ENCODE measurements at places on chromosomes 12 and 14.

DNA sequence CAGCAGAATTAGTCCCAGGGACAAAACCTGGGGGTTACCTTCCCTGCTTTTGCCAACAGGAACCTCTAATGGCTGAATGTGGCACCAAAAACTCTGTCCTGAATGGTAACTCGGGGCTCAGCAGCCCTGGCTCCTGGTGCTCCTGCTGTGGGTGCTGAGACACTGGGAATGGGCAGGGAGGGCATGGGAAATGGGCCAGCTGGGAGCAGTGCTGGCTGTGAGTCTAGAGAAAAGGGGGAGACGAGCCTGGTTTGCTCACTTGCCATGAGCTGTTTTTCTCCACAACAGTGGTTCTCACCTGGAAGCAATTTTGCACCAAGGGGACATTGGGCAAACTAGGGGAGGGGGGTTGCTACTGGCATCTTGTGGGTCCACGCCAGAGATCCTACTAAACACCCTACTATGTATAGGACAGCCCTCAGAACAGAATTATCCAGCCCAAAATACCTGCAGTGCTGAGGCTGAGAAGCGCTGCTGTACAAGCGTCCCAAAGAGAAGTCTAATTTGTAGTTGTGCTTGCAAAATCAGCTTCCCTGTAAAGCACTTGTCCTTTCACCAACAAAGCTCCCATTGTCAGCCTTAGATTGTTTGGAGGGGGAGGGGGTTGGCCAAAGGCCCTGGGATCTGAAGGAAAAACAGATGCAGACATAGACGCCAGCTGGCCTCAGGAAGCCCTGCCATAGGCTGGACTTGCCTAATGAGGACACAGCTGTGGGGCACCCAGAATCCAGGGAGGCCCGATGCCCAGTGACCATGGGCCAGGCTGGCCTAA, 3.6 kb downstream of the LRRC74A start:
- no peak for DNase-seq

DNA sequence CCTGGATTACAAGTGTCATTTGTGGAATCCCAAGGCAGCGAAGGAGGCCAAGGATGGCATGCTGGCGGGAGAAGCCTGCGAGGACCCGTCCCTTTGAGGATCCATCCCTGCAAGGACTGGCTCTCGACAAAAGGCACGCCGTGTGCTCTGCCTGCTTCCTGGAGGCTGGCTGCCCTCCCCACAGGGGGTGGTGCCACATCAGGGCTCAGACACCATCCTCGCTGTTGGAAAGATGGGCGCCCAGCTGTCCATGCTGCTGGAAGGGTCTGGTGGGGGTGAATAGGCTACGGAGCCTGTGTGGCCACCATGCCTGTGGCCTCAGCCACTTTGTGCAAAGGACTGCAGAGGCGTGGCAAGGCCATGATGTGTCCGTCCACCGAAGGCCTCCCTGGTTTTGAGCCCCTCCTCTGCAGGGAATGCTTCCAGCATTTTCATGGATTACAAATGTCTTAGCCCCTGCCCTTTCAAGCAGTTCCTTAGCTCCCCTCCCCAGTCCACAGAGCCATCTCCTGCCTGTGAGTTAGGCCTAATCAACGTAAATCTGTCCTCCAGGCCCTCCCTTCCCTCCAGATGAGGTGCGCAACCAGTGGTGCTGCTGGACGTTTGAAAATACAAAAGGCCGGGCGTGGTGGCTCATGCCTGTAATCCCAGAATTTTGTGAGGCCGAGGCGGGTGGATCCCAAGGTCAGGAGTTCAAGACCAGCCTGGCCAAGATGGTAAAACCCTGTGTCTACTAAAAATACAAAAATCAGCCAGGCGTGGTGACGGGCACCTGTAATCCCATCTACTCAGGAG, 22.1 kb downstream of the ZBTB42 start:
- no peak for DNase-seq

GRCh38 chr12:19614601-19615383, 175.5 kb downstream of the AEBP2 start:
- no peak for DNase-seq

DNA sequence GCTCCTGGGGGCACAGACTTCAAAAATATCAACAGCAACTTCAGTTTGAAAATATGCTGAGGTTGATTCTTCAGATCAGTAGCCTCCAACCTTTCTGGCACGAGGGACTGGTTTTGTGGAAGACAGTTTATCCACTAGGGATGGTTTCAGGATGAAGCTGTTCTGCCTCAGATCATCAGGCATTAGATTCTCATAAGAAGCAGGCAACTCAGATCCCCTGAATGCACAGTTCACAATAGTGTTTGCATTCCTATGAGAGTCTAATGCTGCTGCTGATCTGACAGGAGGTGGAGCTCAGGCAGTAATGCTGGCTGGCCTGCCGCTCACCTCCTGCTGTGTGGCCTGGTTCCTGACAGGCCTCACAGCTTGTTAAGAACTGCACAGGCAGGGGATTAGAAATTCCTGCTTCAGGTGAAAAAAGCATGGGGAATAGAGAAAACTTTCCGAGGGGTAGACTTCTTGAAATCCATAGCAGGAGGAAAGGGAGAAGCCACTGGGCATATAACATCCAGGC, 12.8 kb downstream of the EPYC start:
- DNase-seq, result no peak

DNA sequence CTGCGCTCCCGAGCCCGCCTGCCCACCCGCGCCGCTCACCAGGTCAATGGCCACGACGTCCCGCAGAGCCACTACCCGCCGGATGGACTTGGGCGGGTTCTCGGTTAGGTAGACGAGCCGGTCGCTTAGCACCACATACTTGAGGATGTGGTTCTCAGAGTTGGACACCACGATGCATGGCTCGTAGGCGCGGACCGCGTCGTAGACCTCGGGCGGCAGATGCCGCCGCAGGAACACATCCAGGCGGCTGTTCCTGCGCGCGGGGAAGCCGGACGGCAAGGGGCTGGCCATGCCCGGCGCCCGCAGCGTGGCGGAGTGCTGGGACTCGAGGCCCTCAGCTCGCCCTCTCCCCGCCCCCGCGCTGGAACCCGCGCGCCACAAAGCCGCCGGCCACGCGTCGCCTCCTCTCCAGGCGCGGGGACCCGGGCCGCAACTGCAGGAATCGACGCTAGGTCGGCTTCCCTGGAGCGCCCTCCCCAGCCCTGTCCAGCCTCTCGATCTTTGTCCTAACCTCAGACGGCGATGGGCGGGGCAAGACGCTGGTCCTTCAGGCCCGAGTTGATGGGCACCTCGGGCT, at the start of gene C12orf56:
Gene C12orf56, minus strand, starts transcription at position 484 of the 577 bp plus-strand sequence. Its CDS starts 193 bp downstream, at position 291.
- DNase-seq, result peak; percentile 51

DNA sequence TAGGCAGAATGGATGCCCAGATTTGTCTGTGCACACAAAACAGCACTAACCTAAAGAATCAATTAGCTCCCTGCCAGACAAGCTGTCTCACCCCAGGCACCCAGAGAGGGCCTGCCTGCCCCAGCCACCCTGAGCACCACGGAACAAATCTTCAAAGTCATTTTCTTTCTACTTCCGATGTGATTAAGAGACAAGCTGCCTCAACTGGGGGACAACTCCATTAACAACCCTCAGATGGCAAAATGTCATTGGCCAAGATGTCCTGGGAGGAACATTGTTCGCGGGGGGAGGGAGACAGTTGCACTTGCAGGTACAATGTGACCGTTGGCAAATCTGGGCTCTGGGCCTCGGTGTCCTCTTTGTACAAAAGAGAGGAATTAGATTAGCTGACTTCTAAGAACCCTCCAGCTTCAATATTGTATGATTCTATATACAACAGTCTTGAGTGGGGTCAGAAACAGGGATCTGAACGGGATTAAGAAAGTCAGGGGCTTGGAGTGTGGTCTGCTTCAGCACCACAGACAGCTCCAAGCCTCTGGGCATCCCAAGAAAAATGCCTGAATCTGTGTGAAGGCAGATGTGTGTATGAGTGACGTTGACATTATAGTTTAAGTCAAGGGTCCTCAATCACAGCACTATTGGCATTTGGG, 42.8 kb upstream of the CMKLR1 start:
- DNase-seq, result no peak

DNA sequence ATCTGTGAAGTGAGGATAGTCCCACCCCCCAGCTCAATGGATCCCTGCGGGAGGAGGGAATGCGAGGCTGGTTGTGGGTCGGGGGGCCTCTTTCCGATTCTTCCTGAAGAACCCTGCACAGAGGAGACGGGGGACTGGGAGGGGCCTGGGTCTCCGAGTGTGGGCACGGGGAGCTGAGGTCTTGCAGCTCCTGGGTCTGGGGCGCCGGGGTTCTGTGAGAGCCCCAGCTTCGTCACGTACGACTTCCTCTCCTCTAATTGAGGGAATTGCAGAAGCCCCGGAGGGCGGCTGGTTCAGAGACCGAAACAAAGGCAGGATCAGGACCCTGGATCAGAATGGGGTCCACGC, 66.6 kb downstream of the DIO3 start:
- no peak for DNase-seq

GRCh38 chr12:132493482-132494178, 3.7 kb downstream of the FBRSL1 start:
- DNase-seq, result no peak

- DNase-seq, result peak; percentile 92
Measured at GRCh38 chr12:124720681-124721500, 142.8 kb downstream of the SCARB1 start.

GRCh38 chr14:28952666-28953065, 186.1 kb downstream of the FOXG1 start:
- DNase-seq, result peak; percentile 89

DNA sequence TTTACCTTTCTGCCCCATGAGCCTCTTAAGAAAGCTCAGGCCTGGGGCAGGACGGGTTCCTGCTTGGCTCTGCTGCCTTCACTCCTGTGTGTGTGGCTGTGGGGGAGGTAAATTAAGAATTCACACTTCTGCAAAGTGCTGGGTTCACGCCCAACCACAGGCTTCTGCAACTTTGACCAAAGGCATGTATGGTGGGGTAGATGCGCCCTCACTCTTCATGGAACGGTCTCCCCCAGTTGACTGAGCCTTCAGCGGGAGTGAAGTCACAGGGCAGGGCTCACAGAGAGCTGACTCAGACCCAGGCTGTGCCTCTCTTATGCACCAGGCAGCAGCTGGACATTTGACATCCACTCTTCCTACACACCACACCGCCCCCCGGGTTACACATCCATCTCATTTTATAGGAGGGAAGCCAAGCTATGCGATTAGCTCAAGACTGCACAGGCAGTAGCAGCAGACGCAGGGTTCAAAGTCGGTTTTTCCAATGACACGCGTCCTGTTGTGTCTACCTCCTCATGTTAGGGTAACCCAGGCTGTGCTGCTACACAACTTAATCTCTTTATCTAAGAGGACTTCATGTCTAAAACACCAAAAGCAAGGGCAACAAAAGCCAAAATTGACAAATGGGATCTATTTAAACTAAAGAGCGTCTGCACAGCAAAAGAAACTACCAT, 15.4 kb upstream of the BCL11B start:
- no peak for DNase-seq

DNA sequence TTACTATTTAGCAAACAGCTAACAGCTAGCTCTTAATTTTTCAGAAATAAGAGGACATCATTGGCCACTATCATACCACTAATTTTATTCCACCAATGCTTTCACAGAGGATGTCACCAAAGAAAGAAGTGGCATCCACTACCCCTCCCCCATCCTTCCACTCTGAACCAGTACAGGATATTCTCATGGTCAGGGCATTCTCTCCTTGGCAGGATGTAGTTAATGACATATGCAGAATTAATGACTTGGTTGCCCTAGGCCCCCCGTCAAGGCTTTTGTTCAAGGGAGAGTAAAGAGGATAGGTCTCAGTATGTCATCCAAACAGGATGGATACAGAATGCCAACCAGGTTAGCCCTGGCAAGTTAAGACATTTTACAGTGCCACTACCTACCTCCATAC, 18.9 kb upstream of the NUP107 start:
- no peak for DNase-seq

DNA sequence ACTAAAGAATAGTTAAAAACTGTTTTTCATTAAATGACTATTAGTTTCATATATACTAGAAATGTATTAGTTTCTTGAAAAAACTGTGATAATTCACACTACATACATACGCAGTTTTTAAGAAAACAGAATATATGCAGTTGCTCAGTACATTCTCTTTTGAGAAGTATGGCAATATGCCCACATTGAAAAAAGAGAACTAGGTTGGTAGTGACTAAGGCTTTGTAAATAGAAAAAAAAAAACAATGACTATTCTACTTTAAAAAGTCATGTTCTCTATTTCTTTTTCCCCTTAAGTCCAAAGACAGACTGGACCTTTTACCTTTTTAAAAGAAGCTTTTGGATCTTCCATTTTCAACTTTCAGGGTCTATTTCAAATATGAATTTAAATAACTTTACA, 25.0 kb downstream of the SNX6 start:
- DNase-seq, result no peak

- peak; percentile 60 for DNase-seq
Measured at GRCh38 chr12:52203079-52203921, 11.5 kb upstream of the KRT80 start.

GRCh38 chr12:100345020-100345767, 11.7 kb upstream of the SLC17A8 start:
- DNase-seq, result no peak

- no peak for DNase-seq
Measured at GRCh38 chr12:109533487-109533740, 39.9 kb downstream of the MMAB start.

DNA sequence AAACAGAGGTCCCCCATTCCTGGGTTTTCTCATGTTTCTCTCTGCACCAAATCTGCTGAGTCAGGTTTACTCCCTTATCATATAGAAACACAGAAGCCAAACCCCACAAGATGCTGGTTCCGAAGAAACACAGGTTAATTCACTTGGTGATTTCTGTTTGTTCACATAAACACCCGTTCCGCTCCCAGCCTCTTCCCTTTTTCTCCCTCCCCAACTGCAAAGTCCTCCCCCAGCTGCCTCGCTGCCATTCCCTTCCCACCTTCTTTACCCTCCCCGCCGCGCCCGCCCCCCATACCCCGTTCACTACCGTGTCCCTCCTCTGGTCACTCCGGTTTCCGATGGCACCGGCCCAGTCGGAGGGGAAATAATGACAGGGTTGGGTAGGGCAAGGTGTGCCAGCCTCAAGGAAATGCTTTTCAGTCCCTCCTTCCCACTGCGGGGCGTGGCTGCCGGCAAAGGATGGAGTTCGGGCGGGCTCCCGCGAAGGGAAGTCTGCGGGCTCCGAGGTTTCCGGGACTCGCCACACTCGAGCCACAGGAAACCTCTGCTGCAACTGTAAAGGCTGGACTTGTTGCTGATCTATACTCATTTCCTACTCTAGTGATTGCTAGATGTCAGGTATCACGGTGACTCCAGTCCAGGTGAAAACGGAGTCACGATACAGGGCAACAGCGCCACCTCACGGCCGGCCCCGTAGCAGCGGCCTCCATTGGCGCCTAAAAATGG, at the start of gene STYK1:
Gene STYK1, minus strand, starts transcription at position 394 of the 726 bp plus-strand sequence. CDS start 39,434 bp downstream, outside the sequence.
- DNase-seq, result peak; percentile 90

DNA sequence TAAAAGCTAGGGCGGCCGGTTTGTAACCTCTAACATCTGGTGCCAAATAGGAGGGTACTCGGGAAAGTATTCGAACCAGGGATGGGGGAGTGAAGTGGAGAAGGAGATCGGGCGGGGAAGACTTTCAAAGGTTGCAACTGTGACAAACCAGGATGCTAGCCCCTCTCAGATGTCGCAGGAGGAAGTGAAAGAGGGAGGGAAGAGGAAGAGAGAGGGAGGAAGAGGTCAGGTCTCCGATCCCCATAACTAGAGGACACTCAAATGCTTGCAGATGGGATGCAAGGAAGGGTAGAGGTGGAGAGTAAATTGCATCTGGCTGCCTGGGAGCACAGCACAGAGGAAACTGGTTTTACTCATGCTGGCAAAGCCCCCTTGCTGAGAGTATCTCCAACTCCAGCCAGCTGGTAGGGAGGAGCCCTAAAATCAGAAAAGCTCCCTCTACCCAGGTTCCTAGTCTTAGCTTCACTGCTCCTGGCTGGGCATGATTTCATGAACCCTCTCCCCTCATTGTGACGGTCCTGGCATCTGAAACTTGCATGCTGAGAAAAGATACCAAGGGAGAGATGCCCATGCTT, 696.7 kb upstream of the TBX3 start:
- no peak for DNase-seq

All from NCI-H510A treated with DMSO at 0.1 percent for 48 hours (cell line).